Stimulated activated CD8-positive, alpha-beta memory T cell treated with anti-CD3 and anti-CD28 coated beads, Interleukin-7, amount 100 ng/mL, for 1 hour (primary cell): ENCODE measurements at places on chromosomes 4 and X.

GRCh38 chr4:66585767-66586166, 915.5 kb upstream of the EPHA5 start:
- no peak for DNase-seq

- DNase-seq: no peak
Measured at GRCh38 chrX:120205816-120206753, 44.5 kb upstream of the ZBTB33 start.

DNA sequence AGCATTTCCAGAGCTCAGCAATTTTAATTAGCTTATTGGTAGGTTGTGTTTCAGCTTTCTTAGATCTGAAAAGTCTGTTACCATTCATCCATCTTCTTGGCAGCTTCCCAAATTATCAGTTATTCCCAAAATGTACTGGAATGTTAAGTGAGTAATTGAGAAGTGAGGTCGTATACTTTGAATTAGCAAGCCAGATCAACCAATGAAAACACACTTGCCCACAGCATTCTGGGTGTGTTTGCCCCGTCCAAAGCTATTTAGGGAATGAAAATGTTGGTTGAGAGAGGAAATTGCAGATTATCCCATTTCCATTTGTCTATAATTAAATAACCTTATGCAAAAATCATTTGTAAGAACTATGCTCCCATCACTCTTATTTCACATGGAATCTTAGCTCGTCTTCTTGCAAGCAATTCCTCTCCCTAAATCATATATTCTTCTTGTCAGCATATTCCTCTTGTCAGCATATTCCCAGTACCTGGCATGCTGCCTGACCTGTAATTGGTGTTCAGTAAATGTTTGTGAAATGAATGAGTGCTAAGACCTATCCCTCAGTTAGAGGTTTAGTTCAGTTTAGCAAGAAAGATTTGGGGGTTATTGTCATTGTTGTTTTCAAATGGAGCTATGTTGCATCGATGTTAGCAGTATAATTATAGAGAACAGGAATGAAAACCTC, 23.3 kb upstream of the ANTXR2 start:
- no peak for DNase-seq

DNA sequence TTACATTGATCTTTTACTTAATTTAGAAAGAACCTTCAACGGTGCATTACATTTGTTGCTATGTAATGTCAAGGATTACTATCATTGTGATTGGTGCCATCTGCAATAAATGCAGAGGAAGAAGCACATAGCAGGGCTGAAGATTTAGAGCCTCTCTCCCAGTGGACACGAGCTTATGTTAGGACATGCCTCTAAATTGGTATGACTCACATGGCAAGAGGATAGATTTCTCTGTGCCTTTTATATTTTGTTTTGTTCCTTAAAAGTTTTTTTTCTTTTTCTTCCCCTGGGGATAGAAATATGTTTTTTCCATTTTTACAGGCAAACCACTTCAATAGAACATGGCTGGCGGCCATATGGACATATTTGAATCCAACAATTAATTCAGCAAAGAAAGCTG, 205.0 kb upstream of the HAND2 start:
- DNase-seq: no peak

DNA sequence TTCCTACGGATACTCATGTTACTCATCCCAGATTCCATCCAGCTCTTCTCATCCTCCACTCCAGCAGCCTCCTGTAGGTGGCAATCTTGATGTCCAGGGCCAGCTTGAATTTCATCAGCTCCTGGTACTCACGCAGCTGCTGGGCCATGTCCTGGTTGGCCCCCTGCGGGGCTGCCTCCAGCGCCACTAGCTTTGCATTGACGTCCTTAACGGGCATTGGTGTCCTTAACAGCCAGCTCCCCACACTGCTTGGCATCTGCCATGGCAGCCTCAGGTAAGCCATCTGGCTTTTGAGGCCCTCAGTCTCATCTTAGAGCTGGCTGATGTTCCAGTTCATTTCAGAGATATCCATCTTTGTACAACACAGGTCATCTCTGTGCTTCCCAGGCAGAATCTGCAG, 223.7 kb downstream of the FGF13 start:
- no peak for DNase-seq

DNA sequence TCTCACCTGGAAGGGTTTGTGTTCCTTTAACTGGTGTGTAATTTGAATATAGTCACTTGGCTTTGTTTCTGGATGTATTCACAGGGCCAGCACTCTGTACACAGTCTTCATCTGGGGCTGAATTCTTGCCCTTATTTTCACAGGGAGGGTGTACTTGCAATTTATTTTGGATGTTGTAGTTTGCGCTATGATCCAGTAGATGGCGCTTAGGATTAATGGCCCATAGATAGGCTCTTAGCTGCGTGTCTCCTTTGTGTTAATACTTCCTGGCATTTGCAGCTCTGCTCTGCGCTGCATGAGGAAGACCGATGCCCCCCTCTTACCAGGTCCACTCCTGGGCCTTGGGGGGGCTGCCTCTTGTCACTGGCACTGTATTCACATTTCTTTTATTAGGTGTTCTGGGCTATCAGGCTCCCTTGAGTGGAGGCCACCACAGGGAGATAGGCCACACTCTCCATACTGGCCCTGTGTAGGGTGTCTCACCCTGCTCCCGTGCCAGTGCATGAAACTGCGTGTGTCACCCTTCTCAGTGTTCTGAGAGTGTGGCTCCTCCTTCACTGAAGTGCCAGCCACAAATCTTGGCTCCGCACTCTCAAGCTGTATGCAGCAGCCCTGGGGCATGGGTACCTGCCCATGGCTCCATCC, 562.2 kb downstream of the ZIC3 start:
- DNase-seq: no peak

- DNase-seq: no peak
Measured at GRCh38 chrX:110315551-110315950, 2.3 kb downstream of the AMMECR1 start.

DNA sequence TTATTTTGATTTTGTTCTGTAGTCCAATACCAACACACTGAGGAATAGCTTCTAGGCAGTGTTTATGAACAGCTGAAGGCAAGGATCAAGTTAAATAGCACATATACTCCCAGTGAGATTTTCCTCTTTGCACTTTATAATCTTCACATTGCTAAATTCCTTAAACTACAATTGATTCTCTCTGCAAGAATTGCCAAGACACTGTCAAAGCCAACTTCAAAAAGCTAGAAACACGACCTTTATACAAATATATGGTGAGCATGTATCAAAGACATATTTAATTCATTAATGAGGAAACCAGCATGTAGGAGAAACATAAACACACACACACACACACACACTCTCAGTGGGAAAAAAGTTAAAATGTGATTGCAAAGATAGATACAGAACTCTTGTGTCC, 86.4 kb upstream of the FAM9C start:
- DNase-seq: no peak

- no peak for DNase-seq
Measured at GRCh38 chr4:173317004-173317403, 17.2 kb downstream of the HMGB2 start.

DNA sequence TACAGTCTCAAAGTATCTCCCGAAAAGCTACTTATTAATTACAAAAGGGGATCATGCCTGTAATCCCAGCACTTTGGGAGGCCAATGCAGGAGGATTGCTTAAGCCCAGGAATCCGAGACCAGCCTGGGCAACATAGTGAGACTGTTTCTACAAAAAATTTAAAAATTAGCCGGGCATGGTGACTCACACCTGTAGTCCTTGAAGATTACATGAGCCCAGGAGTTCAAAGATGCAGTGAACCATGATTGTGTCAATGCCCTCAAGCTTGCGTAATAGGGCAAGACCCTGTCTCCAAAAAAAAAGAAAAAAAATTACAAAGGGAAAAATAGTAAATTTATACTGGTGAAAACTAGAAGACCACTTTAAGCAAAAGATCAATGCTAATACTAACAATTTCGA, 3.3 kb upstream of the PORCN start:
- no peak for DNase-seq

GRCh38 chr4:82787342-82787741, 11.3 kb downstream of the SCD5 start:
- no peak for DNase-seq

- DNase-seq: no peak
Measured at GRCh38 chr4:156800463-156800862, 171.1 kb downstream of the PDGFC start.

DNA sequence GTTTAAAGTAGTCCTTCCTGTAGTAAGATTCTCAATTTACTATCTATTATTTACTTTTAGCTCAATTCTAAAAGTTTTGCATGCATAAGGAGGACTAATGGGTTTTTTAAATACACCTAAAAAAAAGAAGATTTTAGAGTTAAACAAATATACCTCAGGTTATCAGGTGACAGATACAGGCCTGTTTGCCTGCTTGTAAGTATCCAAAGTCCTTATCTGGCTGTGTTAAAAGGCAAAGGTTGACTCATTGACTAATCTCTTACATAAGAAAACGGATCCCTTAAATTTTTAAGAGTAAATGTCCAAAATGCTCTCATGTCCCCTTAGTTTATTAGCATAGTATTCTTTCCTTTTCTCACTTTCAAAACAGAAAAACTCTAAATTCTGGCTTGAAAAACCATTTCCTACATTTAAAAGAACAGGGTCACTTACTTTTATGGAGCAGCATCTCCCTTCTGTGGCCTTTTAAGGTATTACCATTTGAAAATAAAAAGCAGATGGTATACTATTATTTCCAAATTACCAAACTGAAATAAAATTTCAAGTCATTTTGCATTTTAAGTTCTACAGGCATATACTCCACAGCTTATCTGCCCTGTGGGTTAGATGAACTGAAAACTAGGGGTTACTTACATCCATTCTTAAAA, 4.5 kb downstream of the CBR4 start:
- no peak for DNase-seq

DNA sequence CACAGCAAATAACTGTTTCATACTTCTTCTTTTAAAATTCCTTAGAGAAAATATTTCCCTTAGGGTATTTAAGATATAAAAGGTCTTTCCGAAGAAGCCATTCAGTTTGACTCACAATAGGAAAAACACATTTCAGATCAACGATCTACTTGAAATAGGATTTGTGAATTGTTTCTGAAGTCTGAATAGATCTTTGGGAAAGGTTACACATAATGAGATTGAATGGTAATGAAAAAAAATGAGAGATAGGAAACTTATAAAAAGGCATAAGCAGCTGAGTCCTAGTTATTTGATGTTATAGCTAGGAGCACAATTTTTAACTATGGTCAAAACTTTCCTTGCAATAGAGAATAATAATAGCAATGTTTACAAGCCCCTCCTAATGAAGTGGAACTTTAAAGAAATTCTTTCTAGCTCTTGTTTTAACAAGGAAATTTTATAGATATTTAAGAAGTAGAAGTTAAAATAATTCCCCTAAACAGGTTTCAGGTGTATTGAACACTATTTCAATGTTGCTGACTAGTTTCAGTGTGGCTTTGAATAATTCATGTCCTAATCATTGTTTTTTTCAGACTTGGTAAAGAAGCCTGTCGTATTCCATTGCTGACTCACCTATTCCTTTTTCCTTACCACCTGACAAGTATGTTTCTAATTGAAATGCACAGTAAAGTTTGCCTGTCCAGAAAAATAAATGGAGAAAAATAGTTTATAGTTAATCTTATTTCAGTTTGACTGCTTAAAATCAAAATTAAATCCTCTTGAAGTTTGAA, 89.1 kb downstream of the PCDH18 start:
- DNase-seq: no peak

DNA sequence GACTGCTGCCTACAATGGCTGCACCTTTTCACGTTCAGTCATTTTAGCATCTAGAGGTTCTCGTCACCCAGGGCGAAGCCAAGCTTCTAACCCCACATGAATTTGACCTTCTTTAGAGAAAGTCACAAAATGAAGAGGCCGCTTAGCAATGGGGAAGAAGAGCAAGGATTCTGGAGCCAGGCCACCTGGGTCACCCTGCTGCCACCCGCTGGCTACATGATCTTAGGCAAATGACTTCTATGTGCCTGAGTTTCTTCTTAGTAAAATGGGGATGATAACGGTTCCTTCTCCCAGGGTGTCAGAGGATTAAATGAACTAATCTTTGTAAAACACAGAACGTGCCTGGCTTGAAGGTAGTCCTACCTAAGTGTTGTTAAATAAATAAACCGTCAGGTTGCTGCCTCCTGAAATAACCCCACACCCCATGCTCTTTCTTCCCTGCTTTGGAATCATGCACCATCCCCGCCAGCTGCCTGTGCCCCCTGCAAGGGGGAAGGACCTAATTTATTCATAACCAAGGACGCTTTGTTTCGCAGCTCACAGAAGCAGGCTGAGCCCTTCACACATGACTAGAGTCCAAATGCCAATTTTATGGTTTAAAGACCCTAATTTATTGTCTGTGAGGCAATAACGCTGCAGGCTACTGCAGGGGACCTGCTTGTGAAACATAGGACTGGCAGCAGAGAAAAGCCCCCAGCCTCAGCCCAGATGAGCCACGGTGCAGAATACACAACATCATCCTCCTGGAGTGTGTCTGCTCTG, 28.6 kb upstream of the NSG1 start:
- DNase-seq: no peak

- DNase-seq: no peak
Measured at GRCh38 chr4:73575660-73576059, 44.6 kb downstream of the RASSF6 start.

DNA sequence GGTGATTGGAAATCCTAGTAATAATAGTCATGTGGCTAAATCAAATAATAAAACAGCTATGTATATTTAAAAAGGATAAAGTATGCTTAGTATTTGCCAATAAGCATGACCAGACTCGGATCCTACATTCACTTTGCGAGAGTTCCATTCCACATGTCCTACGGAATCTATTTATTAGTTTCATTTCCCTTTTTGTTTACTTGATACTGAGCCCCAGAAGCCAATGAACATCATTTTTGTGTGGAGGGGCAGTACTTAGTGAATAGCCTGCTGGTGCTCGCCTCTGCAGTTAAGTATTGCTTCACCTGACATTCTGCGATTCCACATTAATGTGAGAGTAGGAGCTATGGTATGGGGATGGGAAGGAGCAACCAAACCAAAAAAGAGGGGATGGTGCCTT, 58.5 kb upstream of the NAP1L5 start:
- DNase-seq: no peak

DNA sequence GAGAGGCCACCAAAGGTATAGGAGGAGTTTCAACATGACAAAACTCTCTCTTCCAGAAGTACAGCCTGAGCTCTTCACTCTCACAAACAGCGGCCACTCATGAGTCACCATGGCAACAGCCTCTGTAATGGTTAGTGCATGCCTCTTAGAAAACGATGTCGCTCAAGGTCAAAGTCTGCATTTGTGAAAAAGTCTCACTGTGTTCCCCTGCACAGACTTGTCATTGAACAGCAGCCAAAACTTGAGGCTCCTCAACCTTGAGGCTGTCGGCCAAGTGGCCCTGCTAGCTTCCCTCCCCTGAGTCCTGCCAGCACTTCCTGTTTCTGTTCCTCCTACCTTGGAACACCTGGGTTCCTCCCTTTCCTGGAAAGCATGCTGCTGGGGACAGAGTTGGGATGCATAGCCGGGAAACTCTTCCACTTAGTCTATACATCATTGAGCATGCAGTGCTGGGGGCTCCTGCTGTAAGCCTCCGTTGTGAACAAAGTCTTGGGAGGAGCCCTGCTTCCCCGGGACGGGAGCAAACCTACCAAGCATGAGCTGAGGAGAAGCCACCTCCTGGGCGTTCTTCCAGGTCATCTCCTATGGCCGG, 66.6 kb downstream of the ING2 start:
- no peak for DNase-seq
